ENCODE measurements at places on chromosomes 1 and 21.

- DNase-seq: no peak
Observed at GRCh38 chr1:9649769-9650168, 1.8 kb upstream of the PIK3CD start.

DNA sequence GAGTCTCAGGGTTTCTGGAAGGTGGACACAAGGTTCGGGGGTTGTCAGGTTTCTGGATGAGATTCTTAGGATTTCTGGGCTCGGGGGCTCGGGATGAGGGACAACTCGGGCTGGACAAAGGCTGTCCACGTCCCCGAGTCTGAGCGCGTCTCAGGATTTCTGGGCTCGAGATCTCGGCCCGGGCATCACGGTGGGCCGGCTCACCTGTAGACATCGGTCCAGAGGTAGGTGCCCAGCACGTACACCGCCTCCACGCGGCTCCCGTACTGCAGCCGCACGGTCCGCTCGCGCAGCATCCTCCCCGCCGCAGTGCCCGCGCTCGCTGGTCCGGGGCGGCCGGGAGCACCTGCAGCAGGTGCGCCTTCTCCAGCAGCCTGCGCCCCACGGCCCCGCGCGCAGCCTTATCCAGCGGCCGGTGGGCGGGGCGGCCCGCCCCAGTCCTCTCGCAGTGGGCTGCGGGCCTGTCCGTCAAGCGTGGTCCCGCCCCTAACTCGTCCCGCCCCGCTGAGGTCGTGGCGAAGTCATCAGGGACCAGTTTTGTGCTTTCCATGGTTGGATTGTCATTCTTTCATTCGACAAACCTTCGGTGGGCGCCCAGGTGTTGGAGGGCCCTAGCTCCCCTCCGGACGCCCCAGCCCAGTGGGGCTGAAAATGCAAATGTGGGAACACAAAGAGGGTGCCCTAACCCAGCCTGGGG lies at the start of gene PADI2:
TSS of gene PADI2 (minus strand) at position 376 of the 697 bp plus-strand sequence. CDS start at position 296, 80 bp downstream.
- DNase-seq: peak; percentile 53

GRCh38 chr1:29586991-29587745 lies 350.8 kb downstream of the PTPRU start:
- DNase-seq: no peak

- no peak for DNase-seq
Observed at GRCh38 chr1:43340559-43340958, 2.9 kb downstream of the MPL start.

GRCh38 chr21:28674763-28675162 lies 317.9 kb downstream of the LTN1 start:
- no peak for DNase-seq

DNA sequence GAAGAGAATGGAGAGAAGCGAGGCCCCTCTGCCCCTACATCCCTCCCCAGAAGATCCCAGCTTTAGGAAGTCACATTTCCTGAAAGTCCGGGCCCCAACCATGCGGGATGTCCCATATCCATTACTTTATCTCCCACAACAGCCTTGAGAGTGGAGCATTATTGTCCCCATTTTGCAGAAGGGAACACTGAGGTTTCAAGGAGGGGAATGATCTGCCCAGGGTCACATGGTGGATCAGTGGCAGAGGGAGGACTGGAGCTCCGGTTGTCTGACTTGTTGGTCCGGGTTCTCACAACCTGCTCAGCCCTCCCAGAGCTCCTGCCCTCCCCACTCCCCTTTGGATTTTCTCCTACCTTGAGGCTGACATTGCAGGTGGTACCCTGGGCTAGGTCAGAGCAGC lies 2.2 kb upstream of the CRYBG2 start:
- no peak for DNase-seq
